Naive thymus-derived CD8-positive, alpha-beta T cell (primary cell): ENCODE measurements at places on chromosomes 6 and 20. TPM values are rescaled to one million over a fixed set of nuclear protein-coding genes. Genes with fewer than 3 reads are reported as not detected.

DNA sequence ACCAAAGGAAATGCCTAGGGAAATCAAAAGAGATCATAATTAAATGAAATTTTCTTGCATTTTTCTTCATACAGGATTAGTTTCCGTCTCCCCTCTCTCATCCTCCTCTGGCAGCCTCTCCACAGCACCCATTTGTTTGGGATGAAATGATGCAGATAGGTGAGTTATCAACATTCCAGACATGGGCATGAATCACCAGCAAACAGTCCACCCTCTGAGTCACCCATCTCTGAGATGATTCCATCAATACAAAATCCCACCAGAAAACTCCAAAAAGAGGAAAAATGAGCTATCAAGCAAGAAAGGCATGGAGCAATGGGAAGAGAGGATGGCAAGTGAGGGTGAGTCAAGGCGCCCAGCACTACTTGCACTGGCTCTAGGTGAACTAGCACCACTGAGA lies 11.4 kb downstream of the MC3R start:
- DNase-seq, result no peak

DNA sequence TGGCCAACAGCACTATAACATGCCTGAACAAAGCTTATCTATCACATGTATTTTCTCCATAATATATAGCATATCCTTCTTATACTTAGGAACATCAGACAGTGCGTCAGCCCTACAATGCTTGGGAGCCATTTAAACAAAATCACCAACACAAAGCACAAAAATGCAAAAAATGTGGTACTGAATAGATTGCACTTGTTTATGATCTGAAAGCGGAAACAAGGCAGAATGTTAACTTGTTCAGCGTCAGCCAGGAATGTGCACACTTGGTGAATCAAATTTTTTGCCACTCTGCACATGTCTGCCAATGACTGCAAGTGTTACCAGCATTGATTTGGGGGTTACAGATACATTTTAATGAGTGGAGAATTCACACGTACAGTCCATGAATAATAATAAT lies 14.8 kb downstream of the SLC35A1 start:
- DNase-seq, result no peak

- no peak for DNase-seq
Measured at GRCh38 chr6:152380351-152380767, 256.8 kb downstream of the SYNE1 start.

DNA sequence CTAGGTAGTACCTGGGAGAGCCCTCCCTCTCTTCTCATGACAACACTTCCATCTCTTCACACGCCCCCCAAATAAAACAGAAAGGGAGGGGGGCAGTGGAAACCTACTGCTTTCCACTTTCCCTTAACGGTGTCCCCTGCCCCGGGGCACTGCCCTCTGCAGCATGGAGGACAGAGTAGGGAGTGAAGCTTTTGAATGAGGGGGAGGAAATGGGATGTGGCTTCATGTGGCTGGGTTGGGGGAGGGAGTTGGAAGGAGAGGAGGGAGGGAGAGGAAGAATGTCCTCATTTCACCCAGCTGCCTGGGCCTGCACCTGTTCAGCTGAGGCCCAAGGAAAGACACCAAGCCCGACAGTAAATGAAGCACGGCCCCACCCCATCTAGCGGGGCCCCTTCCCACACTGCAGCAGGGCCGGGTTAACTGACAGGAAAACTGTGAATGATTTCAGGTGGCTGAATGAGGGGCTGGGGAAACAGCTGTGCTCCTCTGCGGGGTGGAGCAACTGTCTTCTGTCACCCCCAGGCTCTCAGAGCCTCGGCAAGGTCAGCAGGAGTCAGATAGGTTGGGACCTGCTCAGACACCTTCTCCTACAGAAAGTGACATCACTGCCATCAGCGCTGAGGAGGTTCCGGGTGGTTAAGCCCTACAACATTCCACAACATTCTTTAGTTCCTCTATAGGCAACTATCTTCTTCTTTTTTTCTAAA lies 40.0 kb upstream of the TAF8 start:
- no peak for DNase-seq

DNA sequence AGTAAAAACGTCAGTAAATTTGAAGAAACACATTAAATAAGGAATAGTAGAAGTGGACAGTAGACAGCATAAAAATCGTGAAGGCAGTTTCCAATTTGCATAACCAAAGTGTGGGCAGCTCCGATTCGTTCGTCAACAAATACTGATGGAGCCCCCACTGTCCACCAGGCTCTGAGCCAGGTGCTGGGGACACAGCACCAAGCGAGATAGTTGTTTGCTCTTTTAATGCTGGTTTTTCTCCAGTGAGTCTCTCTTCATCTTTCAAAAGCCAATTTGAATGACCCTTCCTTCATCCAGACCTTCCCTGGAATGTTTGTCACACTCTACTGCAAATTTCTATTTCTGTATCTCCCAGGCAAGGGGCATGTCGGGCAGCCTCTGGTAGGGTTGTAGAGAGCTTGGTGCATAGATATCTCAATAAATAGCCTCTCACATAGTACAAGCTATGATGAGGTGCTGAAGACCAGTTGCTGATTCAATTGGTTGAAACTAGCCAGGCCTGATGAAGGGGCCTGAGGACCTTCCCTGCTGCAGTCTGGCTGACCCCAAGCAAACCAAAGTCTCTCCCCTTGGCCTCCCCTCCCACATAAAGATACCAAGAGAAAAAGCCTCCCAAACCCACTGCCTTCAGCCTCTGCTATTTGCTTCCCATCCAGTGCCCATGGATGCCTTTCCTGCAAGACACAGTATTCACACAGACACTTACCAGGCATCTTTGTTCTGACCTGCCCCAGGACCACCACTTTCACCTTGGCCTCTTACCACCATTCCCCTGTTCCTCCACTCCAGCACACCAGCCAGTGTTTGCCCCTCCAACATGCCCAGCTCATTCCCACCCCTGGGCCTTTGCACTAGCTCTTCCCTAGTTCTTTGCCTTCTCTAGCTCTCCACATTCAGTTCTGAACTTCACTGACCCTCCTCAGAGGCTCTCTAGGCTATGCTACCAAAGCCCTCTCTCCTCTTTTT lies 125.2 kb downstream of the CEBPB start:
- no peak for DNase-seq

Gene UBE2C
- 0.44 TPM for total RNA-seq

DNA sequence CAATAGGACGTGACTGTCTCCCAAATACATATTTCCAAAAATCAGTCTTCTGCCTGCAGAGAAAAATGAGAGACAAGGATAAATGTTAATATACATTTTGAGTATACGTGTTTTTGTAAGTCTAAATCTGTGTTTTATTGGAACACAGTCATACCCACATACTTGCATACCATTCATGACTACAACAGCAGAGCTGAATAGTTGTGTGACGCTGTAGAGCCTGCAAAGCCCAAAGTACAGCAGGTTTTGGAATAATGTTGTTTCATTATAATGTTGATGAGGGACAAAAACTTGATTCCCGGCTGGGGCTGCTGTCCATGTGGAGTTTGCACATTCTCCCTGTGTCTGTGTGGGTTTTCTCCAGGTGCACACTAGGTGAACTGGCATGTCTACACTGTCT lies 23.8 kb upstream of the FBXO9 start:
- DNase-seq, result no peak

Gene SLC24A3
- not detected for total RNA-seq

Gene SERINC1
- 143 TPM for total RNA-seq

DNA sequence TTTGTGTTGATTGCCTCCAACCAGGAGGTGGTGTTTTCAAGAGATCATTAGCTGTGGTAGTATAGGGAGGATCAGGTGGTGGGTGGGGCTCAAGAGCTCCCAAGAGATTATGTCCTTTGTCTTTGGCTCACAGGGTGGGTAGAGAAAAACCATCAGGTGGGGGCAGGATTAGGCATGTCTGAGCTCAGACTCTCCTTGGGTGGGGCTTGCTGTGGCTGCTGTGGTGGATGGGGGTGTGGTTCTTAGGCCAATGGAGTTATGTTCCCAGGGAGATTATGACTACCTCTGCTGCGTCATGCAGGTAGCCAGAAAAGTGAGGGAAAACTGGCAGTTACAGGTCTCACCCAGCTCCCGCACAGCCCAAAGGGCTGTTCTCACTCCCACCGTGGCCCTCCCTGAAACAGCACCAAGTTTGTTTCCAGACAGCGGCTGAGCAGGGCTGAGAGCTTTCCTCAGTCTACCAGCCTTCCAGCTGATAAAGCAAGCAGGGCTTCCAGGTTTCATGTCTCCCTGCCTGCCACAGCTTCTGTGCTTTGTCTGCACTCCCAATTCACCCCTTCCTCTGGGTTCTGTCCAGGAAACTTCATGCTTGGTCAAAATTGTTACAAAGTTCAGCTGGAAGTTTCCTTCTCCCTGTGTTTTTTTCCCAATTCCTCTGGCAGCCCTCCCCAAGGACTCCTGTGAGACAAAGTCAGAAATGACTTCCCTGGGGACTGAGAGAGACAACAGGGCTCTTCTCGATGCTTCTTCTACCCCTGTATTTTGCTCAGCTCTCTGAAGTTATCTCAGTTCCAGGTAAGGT lies 481.1 kb upstream of the MAN1A1 start:
- DNase-seq, result no peak

DNA sequence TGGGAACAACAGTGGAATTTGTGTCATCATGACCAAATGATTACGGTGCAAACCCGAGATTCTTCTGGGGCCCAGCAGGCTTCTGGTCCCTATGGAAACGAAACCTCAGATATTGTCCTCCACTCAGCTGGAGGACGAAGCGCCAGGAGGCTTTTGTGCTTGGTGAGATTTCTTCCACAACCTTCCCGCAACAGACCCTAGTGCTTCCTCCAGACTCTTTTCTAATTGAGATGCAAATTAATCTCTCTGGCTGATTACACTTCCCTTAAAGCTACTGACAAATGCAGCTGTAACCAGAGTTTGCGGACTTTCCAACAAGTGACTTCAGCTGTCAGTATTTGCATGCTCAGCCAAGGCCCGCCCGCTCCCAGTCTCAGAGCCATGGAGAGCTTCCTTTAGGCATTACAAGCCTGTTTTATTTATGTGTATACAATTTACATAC lies 96.0 kb downstream of the INSM1 start:
- no peak for DNase-seq

- DNase-seq, result no peak
Measured at GRCh38 chr6:141467881-141468280, 664.8 kb upstream of the GJE1 start.

Gene OR2H1
- total RNA-seq, result not detected

- no peak for DNase-seq
Measured at GRCh38 chr6:40417031-40417430, 170.1 kb downstream of the LRFN2 start.

- DNase-seq, result no peak
Measured at GRCh38 chr20:7850775-7851490, 89.3 kb downstream of the HAO1 start.

DNA sequence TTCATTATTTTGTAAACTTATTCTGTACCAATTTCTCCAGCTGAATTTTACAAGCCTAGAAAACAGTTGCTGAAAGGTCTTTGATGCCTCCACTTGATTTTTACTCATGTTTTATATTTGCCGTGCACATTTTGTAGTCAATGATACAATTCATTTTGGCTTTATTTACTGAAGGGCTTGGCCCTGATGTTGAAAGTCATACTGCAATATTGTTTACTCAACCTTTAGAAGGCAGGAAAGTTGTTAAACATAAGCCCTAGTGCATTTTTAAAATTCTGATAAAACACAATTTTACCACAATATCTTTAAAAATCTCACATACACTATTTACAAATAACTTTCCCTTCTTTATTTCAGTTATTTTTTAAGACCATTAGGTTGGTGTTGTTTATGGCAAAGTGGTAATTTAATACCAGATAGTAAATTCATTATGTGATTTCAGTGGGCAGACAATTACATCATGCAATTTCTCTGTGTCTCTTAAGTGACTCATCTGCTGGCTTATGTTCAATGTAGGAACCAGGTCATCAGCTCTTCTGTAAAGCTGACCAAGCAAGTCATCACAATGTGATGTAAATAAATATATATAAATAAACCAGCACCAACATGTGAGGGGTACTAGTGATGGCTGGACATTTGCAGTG lies 121.1 kb upstream of the SLC35B3 start:
- DNase-seq, result no peak

DNA sequence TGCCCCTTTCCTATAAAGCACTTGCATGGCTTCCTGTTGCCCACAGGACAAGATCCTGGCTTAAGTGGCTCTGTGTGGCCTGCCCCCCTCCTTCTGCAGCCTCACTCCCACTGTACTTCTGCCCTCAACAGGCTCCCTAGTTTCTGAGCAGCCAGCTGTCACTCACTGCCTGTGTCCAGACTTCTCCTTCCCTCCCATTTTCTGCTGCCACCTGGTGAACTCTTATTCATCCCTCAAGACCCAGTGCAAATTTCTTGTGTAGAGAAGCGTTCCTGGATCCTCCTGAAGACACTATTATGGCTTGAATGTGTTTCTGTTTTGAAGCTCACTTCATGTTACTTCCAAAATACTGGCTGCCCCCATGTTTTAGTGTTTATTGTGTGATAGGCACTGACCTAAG lies 26.5 kb downstream of the SNPH start:
- DNase-seq, result no peak

Gene ACOT13
- total RNA-seq, result 10.8 TPM

GRCh38 chr20:2751878-2752566 lies 48.4 kb downstream of the CPXM1 start:
- peak; percentile 61 for DNase-seq

DNA sequence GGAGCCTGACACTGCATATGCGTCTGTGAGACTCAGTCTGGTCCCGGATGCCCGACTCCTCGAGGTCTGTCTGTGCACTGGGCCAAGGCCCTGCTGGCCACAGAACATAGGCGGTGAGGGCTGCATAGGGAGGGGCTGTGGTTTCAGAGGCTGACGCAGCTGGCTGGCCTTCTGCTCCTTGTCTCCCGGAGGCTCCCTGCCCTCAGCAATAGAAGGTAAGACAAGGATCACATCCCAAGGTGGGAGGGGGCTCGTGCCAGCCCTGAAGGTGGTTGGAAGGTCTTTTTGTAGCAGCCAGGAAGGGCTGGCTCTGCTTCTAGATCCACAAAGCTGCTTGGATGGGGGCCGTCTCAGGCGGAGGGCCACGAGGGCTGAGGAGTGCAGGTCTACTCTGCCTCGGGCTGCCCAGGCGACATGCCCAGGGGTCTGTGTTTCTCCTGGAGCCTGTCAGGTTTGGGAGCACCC lies 239.8 kb upstream of the SULF2 start:
- DNase-seq, result no peak

GRCh38 chr6:208938-209337 lies 83.3 kb upstream of the DUSP22 start:
- DNase-seq, result no peak

Gene KIF6
- total RNA-seq, result not detected

Gene ROS1
- total RNA-seq, result not detected

GRCh38 chr20:51800872-51801121 lies 1.5 kb downstream of the SALL4 start:
- DNase-seq, result no peak

DNA sequence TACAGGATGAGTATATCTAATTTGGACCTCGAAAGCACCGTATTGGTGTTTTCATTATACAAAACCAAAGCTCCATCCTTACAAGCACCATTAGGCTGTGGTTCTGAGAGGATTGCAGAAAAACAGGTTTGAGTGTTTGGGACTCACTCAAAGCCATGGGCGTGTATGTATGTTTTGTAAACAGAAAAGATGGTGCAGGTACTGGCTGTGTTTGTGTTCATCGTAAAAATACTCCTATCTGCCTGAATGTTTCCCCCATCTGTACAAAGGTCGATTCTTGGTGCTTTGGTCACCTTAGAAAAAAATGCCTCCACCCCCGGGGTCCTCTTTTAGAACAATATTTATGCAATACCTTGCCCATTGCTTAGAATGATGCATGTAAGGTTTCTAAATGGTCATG lies 286.6 kb downstream of the TSHZ2 start:
- no peak for DNase-seq
